ENCODE measurements at places on chromosomes 12 and 14.

- DNase-seq, result no peak
Measured at GRCh38 chr12:124848621-124849380, 14.9 kb downstream of the SCARB1 start.

DNA sequence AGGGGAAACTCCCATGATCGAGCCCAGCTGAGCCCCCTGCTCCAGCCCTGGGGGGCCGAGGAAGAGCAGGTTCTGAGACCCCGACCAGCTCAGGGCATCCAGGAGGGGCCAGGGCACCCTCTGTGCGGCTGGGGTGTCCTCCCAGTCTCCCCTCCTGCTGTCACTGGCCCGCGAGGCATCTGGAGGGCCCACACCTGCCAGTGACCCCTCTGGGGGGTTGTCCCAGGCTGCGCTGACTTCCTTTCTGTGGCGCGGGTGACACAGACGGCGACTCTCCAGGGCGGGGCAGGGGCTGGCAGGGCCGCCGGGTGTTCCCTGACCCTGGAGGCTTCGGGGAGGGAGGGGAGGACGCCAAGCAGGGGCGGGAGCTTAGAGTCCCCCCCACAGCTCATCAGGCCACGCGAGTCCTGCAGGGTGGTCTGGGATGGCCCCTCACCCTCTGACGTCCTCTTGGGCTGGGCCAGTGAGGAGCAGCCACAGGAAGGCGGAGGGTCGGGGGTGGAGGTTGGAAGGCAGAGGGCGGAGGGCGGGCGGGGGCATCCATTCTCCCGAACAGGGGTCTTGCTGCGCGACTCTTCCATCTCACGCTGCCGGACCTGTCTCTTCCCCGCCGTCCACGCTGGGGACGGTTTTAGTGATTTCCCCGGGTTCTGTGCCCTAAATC, 38.6 kb upstream of the FBRSL1 start:
- DNase-seq, result no peak

GRCh38 chr12:51293696-51294095, 23.5 kb upstream of the SMAGP start:
- no peak for DNase-seq

DNA sequence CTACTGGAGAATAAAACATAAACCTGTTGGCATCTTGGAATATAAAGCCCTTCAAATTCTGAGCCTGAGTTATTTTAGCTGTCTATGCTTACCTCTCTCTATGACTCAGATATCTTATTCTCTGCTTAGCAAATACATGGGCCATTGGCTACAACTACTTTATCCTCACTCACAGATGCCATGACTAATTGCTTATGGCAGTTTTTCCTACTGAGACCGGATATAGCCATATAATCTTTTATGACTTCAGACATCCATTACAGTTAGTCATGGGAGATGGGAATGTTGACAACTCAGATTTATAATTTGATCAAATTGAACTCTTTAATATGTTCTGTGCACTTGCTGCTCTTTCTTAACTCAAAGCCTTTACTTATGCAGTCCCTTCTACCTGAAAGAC, 502.4 kb upstream of the ATP2B1 start:
- no peak for DNase-seq

- no peak for DNase-seq
Measured at GRCh38 chr12:45970391-45970790, 20.0 kb downstream of the SCAF11 start.

GRCh38 chr12:22691319-22691718, 66.3 kb downstream of the ETNK1 start:
- no peak for DNase-seq

GRCh38 chr12:9106067-9106466, 9.7 kb downstream of the A2M start:
- DNase-seq, result no peak

- DNase-seq, result no peak
Measured at GRCh38 chr12:50825372-50825838, 17.3 kb upstream of the TMPRSS12 start.

DNA sequence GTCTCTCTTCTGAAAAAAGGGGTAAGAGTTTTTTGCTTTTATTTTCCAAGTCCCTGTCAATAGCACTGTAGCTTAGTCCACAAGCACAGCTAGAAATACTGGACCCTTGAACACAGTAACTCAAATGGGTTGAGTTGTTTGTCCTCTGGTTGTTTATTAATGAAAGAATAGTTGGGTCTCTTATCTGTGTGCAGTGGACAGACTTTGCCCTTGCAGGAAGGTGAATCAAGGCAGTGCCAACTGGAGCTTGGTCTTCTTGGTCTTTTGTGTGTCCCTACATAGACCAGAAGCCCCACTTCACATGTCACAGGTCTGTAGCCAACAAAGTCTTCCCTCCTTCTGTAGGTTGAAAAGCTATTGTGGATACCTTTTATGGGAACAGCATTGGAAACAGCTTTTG, 322.0 kb downstream of the AACS start:
- no peak for DNase-seq

DNA sequence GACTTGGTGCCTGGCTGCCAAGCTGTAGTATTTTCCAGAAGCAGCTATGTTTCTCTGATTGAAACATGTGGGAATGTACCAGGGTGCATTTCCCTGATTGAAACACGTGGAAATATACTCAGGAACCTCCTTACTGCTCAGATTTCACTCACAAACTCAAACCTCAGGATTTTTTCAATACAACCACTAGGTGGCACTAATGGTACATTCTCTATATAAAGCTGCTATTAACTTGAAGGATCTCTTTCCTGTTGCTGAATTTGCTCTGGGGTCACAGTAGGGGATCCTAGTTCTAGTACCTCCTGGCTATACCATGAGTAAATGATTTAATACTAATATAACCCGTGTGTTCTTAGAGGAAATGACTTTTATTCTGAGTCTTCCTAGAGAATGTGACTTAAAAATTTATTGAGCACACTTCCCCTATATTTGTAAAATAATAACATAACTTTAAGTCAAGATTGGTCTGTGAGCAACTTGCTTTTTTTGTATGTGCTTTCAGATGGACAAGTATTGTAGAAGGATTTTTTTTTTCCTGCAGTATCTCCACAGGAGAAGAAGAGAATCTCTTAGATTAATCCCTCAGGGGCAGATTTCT, 173.8 kb upstream of the MIS18BP1 start:
- DNase-seq, result no peak

DNA sequence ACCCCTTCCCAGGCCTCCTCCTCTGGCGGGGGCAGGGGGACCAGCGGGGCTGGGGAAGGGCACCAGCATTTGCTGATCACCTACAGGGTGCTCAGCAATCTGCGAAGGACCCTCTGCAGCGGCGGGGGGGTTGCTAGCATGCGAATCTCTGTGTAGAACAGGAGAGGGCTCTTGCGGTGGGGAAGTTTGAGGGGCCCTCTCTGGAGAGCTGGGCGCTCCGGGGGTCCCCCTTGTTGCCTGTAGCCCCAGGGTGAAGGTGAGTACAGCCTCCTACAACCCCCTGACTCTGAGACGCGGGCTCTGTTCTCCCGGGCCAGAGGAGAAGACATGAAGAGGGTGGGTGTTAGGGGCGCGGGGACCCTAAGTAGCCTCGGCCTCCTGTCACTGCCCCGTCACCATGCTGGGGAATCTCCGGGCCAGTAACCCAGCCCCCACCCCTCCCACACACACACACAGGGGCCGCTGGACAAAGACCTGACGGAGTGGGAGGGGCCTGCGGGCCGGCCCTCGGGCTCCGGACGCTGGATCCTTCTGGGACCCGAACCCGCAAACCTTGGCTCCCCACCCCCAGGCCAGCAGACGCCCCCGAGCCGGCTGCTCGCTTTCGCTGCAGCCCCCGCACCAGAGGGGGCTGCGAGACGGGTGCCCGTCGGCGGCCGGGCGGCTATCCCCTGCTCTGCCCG, 734 bp downstream of the FIGNL2 start:
- no peak for DNase-seq

DNA sequence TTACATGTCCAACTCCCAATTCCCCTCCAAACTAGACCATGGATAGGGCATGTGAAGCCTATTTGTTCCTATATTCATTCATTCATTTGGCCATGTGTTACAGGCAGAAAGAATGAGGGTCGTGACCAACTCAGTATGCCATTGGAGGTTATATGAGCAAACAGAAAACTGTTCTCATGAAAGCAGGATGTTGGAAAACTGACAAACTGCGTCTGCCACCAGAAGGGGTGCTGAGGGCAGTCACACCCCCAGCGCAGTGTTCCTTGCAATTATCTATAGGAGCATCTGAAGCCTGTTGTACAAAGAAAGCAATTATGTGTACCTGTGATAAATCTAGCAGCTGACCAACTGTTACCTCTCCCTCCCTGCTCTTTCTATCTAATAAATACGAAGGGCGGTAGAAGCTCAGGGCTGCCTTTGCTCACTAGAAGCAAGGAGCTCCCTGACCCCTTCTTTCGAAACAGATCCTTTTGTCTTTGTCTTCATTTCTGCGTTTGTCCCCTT, 21.1 kb downstream of the ENTPD5 start:
- no peak for DNase-seq

- DNase-seq, result no peak
Measured at GRCh38 chr12:101690544-101691098, 6.8 kb upstream of the CHPT1 start.

- no peak for DNase-seq
Measured at GRCh38 chr12:93039062-93039461, 110.0 kb upstream of the EEA1 start.

GRCh38 chr12:131176926-131177325, 223.2 kb downstream of the ADGRD1 start:
- DNase-seq, result no peak

- no peak for DNase-seq
Measured at GRCh38 chr12:42590330-42590934, 886 bp upstream of the PRICKLE1 start.

DNA sequence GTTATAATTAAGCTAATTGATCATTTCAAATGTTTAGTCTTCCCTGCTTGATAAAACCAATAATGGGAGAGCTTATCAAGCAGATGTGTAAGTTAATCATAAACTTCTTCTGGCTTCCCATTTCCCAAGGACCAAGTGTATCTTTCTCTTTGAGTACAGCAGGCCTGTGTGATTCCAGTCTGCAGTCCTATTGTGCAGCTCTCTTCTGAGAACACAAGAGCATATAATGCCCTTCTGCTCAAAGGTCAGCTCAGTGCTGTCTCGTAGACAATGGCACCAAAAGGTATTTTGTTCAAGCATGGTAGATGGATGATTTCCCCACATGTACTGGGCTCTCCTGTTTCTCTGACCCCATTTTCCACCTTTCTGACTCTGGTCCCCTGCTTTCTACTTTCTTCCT, 101.8 kb upstream of the DYRK2 start:
- DNase-seq, result no peak

DNA sequence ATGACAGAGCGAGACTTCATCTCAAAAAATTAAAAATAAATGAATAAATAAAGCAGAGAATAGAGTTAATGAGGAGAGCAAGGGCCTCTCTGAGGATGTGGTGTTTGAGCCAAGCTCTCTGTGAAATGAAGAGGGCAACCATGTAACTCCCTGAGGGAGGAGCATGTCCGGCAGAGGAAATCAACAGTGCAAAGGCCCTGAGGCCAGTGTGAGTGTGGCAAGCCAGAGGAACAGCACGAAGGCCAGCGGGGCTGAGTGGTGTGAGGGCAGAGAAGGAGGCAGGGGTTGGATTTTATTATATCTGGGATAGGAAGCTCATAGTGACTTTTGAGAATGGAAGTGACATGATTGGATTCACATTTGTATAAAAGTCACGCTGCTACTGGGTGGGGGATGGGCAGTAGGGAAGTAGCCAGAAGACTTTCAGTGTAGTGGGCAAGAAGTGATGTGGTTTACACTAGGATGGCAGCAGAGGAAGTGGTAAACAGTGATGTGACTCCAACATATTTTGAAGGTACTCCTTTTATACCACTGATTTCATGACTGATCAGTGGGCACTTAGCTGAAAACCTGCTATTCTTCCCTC, 10.3 kb upstream of the LRP1-AS start:
- DNase-seq, result no peak

GRCh38 chr12:92796650-92797049, 93.9 kb downstream of the PLEKHG7 start:
- DNase-seq, result no peak

DNA sequence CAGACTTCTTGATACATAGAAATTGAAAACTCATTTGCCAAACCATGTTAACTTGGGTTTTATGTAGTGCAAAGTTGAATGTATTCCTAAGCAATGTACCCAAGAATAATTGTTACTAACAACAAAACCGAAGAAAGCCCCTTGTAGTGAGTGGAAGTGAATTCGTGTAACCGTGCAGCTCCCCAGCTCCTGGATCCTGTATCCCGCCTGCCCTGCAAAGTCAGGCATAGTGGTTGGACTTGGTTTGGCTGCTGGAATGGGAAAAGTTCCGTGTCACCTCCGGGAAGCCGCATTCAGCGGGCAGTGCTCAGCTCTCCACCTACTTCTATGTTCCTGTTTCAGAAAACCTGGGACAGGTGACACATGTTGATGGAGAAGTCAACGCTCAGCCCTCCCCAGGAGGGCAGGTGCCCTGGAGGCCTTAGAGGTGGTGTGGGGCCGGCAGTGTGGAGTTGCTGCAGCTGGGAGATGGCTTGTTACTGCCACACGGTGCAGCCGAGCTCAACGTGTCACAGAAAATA, 29.2 kb upstream of the C14orf180 start:
- DNase-seq, result no peak

DNA sequence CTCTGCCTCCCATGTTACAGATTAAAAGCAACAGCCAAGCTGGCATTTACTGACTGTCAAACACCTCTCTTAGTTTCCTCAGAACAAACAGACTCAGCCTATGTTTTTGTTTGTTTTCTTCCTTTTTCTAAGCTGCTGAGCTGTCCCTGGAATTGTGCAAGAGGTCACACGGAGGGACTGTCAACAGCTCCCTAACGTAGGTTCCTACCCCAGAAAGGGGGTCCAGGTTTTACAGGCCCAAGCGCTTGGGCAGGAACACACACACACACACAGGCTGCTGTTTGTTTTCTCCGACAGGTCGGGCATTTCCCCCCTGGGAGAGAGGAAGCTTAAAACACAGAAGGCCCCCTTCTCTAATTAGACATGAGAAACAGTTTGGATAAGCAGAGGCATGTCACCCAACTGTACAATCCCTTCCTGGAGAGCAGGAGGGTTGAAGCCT, 739.6 kb upstream of the TBX3 start:
- DNase-seq, result no peak

- no peak for DNase-seq
Measured at GRCh38 chr14:86124328-86124727, 594.4 kb downstream of the FLRT2 start.

DNA sequence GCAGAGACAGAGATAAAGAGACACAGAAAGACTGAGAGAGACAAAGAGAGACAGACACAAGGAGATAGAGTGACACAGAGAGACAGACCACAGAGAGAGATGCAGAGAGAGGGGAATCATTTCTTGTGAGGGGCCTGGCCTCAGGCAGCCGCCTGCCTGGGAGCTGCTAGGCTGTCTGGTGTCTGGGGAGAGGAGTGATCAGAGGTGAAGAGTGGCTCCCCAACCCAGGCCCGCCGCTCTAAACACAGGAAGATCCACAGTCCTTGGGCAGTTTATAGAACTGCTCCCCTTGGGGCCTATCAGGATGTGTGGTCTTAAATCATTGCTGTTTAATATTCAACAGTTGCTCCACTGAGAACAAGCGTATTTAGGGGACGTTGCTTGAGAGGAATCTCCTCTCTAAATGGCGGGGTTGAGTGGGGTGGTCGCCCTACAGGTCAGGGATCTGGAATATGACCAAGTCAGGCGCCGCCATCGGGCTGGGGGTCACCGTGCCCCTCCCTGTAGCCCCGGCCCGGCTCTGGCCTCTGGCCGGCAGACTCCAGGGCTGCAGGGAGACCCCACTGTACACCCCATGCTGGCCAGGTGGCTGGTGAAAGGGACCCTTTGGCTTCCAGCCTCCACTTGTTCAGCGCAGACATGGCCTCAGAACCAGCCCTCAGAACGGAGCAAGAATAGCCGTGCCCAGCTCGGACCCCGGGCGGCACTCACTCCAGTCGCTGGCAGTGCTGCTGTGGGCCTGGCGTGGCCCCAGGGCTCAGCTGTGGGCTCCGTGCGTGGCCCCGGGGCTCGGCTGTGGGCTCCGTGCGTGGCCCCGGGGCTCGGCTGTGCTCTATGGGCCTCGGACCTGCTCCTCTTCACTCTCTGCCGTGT, 89.4 kb downstream of the GALNT9 start:
- no peak for DNase-seq
